ENCODE measurements at places on chromosomes 11 and 22.

DNA sequence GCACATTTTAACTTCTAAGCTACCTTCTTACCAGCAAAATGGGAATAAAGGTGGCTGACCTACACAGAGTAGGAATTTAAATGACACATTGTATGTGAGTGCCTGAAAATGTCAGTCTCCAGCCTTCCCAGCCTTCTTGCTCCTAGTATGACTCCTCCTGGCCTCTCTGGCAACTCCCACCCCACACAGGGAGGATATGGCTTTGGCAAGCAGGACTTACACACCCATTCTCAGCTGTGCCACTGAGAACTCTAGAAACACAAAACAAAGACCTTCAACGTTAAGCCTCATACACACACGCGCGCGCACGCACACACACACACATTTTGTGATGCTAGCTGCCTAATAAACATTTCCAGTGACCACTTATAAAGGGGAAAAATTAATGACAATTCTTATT lies 65.8 kb downstream of the PACSIN2 start:
- peak; percentile 54 for DNase-seq

GRCh38 chr22:29125844-29126243 lies 53.0 kb downstream of the KREMEN1 start:
- DNase-seq, result no peak

DNA sequence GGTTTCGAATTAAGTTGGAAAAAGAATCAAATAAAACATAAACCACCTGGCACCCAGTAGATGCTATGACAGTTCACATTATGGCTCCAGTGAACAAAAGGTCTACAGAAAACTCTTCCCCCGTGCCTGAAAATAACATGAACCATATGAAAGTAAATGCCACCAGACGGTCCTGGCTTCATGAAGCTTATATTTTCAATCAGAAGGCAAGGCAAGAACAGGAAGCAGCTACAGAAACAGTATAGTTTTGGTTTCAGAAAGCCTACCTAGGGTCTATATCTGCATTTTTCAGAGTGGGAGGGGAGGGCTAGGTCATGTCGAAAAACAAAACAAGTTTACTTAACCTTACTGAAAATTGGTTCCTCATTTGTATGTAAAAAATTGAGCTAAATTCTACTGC lies 9.8 kb downstream of the RAB30 start:
- no peak for DNase-seq

DNA sequence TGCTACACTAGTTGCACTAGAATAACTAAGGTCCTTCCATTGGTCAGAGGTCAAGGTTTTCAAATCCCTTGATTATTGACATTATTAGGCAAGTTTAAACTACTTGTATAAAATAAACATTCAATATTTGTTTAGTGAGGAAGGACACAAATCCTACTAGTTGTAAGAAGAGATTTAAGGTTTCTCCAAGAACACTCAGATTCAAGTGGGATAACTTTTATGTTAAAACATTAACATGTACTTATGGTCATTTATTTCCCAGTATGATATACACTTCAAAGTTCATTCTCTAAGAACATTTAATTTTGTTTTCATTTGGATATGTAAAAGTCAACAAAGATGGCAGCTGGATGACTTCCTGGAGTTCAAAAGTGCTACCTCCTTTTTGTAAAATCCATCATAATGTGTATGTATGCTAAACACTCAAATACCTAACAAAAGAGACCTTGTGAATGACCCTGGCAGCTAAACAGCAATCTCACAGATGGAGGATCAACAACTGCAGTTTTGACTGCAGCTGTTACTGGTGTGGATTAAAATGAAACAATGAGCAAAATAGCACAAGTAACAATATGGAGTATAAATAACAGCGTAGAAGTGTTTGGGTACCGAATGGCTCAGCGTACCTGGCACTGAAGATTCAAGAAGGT lies 1.5 kb downstream of the CCDC90B start:
- DNase-seq, result no peak

DNA sequence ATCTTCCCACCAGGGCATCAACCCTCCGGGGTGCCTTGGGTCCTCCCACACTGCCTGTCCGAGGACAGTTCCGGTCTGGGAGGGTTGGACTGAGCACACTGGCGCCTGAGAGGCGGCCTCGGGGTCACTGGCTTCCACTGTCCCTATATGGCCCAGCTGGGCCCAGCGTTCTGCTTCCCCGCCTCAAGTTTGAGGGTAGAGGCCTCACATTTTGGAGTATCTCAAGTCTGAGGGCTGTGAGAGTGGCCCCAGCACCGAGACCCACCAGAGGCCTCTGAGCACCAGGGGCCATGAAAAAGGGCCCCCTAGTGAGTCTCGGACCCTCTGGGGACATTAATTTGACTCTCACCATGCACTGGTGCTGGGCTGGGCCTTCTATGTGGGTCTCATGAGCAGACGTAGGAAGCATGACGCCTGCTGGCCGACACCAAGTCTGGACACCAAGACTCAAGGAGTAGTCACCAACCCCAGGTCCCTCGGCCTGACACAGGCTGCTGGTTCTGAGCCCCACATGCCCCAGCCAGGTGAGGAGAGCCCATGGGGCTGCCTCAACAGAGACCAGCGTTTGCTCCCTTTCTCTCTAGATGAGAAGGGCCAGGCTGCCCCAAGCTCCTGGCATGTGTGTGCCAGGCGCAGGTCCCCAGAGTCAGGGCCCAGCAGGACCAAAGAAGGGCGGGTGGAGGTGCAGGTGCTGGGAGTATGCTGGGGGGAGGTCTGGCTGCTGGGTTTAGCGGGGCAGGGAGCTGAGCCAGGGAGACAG lies 27.5 kb downstream of the ARVCF start:
- DNase-seq, result no peak

DNA sequence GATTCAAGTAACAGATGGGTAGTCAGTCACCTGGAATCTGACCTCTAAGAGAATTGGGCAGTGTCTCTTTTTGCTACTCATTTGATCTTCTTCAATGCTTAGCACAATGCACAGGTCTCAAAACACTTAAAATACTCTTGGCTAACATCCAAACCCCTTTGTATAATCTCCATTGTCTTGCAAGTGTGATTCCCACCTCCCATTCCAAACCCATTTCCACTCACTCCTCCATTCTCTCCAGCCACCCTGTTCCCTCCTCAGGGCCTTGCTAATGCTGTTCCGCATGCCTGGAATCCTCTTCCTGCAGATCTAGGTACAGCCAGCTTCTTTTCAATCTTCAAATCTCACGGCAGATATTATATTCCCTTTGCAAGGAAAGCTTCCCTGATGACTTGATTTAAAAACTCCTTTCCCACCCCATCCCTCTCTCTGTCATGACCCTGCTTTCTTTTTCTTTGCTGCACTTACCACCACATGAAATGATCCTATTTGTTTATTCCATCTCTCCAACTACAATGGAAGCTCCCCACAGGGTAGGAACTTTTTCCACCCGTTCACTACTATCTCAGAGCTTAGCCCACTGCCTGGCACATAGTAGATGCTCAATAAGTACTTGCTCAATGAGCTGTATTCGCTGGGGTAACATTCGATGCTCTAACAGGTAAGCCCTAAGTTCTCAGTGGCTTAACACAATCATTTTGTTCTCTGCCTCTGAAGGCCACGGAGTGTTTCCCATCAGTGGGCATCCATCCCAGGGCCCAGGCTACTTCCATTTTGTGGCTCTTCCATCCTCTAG lies 121.7 kb downstream of the MN1 start:
- DNase-seq, result no peak

- DNase-seq, result no peak
Measured at GRCh38 chr11:18332891-18333290, 10.5 kb downstream of the GTF2H1 start.

DNA sequence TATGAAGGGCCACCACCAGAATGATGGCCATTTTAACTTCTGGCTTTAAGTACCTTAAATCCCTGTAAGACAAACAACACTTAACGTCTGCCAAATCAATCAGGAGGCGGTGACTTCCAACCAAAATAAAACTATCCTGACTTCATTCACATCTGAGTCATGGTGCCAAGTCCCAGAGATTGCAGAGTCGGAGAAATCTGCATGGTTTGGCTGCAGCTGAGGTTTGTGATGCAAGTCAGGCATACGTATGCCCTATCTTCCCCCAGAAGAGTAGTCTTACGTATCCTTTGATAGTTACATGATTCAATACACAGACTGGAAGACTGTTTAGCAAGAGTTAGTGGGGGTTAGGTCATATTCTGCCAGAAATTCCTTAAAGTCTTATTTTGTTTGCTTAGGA lies 1.7 kb upstream of the GAB2 start:
- peak; percentile 93 for DNase-seq

GRCh38 chr11:121841487-121842191 lies 274.4 kb downstream of the BLID start:
- DNase-seq, result peak; percentile 96

DNA sequence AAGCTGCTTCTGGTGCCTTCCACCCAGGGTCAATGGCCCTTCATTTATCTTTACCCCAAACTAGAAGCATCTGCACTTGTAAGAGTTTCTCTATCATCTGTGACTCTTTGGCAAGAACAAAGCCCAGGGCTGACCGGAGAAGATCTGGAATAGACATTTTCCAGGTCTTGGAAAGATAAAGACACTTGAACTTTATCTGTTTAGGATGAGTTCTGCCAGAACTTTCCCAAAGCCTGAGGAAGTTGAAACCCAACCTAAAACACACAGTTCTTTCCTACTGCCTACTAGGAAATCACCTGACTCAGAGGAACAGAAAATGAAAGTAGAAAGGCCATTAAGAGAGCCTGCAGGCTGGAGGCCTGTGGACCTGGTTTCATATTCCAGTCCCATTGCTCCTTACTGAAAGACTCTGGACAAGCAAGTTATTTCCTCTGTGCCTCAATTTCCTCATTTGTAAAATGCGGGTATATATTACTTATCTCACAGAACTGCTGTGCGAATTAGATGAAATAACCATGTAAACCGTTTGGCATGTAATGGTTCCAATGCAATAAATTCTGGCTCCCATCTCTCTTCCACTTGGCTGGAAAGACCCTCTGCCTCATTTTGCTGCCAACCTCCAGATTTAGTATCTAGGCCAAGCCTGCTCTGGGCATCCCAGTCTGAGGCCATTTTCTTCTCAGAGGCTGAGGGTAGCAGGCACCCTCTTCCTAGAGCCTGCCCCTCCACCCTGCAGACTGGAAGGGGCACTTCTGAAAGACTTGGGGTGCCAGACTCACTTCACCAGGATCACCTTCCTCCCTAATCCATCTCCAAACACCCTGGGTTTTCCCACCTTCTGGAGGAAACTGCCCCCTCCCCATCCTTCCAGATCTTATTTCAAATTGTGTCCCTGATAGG lies 1.2 kb downstream of the UBE2L6 start:
- peak; percentile 20 for DNase-seq

DNA sequence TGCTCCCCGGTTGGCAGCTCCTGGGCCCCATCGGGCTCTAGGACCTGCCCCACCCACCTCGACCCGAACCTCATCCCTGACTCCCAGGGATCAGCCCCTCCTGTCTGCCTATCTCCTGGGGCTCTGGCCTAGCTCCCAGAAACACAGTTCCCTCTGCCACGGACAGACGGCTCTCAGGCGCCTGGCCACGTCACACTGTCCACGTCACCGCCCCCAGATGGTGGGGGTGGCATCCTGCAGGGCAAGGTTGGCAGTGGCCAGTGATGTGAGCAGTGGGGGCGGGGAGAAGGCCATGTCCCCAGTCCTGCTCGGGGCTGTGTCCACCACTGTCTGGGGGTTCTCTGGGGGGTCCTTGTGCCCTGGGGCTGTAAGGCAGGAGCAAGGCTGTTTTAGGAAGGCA lies 29.2 kb downstream of the SYT7 start:
- peak; percentile 74 for DNase-seq

GRCh38 chr22:23210428-23211170 lies 30.3 kb downstream of the BCR start:
- DNase-seq, result no peak

GRCh38 chr11:44466531-44467205 lies 98.8 kb upstream of the CD82 start:
- DNase-seq, result no peak

GRCh38 chr11:134343646-134344045 lies 11.9 kb downstream of the GLB1L2 start:
- DNase-seq, result no peak

DNA sequence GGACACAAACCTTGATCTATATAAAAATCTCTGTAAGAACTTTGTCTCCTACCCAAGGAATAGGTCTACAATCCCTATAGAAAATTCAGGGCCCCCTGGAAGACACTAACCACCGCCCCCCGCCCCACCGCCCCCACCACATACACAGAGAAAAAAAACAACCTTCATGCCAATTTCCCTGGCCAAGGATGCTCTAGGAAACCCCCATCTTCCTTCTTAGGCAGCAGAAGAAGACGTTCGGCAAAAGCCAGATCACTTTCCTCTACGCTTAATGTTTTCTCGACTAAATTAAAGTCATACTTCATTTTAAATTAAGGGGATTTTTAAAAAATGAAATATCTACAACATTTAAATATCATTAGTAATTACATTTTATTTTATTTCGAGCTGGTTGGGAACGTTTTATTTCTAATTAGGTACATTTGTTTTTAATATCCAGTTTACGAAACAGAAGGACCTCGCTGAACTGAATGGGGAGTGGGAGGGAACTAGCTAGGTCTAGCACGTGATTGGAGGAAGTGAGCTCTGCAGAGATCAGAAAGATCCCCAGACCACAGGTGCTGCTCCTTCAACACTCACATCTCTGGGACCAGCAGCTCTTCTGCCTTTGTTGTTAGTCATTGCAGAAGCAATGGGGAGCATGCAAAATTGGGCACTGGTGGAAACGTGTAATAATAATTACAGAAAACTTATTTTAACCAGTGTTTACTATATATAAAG lies 472.3 kb downstream of the MN1 start:
- no peak for DNase-seq

DNA sequence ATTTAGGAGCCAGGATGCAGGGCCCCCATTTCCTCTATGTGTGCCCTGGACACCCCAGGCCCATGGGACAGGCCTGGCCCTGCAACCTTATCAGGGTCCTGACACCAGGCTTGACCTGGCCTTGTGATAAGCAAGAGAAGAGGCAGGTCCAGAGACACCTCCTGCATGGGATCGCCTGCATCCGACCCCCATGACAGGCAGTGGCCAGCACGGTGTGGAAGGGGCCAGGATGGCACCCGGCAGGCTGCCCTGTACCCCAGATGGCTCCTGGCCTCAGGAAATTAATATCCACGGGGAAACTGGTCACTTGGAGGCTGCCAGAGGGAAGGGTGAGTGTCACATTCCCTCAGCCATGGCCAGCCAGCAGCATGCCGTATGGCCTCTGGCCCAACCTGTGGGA lies 6.8 kb downstream of the KRTAP5-9 start:
- no peak for DNase-seq

DNA sequence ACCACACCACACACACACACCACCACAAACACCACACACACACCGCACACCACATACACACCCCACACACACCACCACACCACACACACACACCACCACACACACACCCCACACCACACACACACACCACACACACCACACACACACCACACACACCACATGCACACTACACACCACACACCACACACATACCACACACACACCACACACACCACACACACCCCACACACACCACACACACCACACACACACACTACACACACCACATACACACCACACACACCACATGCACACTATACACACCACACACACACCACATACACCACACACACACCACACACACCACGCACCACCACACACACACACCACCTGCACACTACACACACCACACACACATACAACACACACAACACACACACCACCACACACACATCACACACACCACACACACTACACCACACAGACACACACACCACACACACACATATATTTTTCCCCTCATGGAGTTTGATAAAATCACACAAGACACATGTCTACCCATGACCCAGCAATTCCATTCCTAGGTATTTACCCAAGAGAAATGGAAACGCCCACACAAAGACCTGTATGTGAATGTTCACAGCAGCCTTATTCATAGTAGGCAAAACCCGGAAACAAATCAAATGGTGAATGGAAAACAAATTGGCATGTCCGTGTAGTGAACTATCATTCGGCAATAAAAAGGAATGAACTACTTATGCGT lies 14.3 kb downstream of the CD5 start:
- DNase-seq, result no peak

Measured in foreskin fibroblast (primary cell).